Activated naive CD8-positive, alpha-beta T cell treated with anti-CD3 and anti-CD28 coated beads for 36 hours (primary cell): ENCODE measurements at places on chromosomes 12 and 14. TPM values are rescaled to one million over a fixed set of nuclear protein-coding genes. Genes with fewer than 3 reads are reported as not detected.
A peak's percentile ranks its signal among the peaks of the same experiment; 100 is the strongest.

DNA sequence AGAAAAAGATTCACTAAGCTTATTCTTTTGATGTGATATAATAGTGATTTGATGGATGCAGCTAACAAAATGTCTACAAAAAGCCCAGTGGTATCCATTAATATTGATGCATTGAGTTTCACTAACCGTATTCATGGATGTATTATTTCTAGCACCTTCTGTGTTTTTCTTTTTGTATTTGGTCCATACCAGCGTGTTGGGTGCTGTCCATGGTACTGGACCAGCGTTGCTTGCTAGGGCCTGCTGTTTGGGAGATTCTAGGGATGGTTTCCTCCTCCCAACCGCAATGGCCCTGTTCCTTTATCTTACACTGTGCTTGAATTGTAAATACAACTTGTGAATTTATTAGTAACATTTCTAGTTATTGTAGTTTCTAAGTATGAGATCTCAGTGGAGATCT lies 31.7 kb downstream of the ANO4 start:
- no peak for DNase-seq
- H3K4me3 ChIP-seq = no peak overlapping the region
- H3K4me1 ChIP-seq = no peaks in the 10 kb centered on the region

DNA sequence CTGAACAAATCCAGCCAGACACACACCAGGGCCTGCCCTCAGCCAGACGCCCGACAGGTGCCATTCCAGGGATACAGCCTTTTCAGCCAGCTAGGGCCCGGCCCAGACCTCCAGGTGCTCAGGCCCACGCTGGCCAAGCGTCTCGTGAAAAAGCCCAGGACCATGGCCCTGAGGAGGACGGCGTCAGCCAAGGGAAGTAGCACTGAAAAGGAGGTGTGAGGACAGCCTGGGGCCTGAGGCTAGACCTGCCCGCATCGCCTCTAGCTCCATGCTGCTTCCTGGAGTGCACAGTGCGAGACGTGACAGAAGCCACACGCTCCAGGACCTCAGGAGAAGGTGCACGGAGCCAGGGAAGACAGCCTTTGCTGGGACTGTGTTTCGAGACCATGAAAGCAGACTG lies 29.8 kb downstream of the GOLGA3 start:
- no peaks in the 10 kb centered on the region for H3K27me3 ChIP-seq
- no peak overlapping the region for H3K27ac ChIP-seq
- H3K4me3 ChIP-seq = no peak overlapping the region
- no peaks in the 10 kb centered on the region for H3K4me1 ChIP-seq

GRCh38 chr12:46222636-46223035 lies 46.2 kb downstream of the SLC38A1 start:
- H3K27ac ChIP-seq = peak overlapping the region; percentile 96
- peaks cover 91% of the 10 kb centered on the region for H3K36me3 ChIP-seq
- H3K4me3 ChIP-seq = no peak overlapping the region
- H3K27me3 ChIP-seq = no peaks in the 10 kb centered on the region
- H3K4me1 ChIP-seq = peaks cover 91% of the 10 kb centered on the region

- no peak for DNase-seq
- no peak overlapping the region for H3K4me3 ChIP-seq
- H3K4me1 ChIP-seq = peaks cover 28% of the 10 kb centered on the region
Measured at GRCh38 chr12:112349431-112349830, 32.8 kb downstream of the HECTD4 start.

- peaks cover 2% of the 10 kb centered on the region for H3K36me3 ChIP-seq
- no peaks in the 10 kb centered on the region for H3K27me3 ChIP-seq
- no peak for DNase-seq
- H3K4me3 ChIP-seq = no peak overlapping the region
- H3K4me1 ChIP-seq = peaks cover 6% of the 10 kb centered on the region
Measured at GRCh38 chr12:45655743-45656142, 73.8 kb upstream of the ARID2 start.

GRCh38 chr12:51923506-51924365 lies 16.4 kb downstream of the ACVRL1 start:
- H3K27me3 ChIP-seq = peaks cover 7% of the 10 kb centered on the region
- peaks cover 8% of the 10 kb centered on the region for H3K4me1 ChIP-seq
- no peaks in the 10 kb centered on the region for H3K36me3 ChIP-seq
- no peak overlapping the region for H3K27ac ChIP-seq
- peak; percentile 69 for DNase-seq

DNA sequence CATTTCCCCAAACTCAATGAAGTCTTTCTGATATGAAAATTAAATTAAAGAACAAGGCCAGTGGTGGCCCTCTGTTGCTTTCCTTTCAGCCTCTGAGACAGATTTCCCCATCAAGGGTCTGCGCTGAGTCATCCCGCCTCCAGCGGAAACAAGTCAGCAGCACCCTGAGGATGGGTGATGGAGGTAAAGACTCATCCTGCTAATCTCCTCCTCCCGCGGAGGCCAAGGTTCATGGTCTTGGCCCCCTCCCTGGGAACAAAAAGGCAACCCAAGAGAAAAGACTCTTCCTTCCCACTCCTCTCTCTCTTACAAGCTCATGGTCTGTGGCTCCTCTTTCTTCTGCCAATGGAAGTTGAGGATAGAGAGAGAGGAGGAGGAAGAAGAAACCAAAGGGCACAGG lies 9.0 kb upstream of the NUMB start:
- H3K27me3 ChIP-seq = no peaks in the 10 kb centered on the region
- no peaks in the 10 kb centered on the region for H3K36me3 ChIP-seq
- H3K27ac ChIP-seq = peak overlapping the region; percentile 71
- DNase-seq = peak; percentile 63

DNA sequence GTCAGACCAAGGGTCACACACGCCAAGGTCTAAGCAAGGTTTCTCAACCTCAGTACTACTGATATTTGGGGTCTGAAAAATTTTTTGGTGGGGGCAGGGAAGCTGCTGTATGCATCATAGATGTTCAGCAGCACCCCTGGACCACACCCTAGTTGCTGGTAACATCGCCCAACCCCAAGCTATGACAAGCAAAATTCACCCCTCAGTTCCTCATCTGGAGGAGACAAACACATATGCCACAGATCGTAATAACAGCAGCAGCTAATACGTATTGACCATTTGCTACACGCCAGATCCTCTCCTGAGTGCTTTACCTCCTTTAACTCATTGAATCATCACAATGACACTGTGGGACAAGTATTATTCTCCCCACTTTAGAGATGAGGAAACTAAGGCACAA lies 46.4 kb downstream of the ACTN1 start:
- peak overlapping the region; percentile 9 for H3K27ac ChIP-seq
- no peak overlapping the region for H3K4me3 ChIP-seq
- peaks cover 80% of the 10 kb centered on the region for H3K4me1 ChIP-seq
- no peak for DNase-seq

- peaks cover 11% of the 10 kb centered on the region for H3K36me3 ChIP-seq
- H3K4me3 ChIP-seq = no peak overlapping the region
- DNase-seq = no peak
- H3K27me3 ChIP-seq = no peaks in the 10 kb centered on the region
- peak overlapping the region; percentile 7 for H3K27ac ChIP-seq
Measured at GRCh38 chr14:71400871-71401321, 493.6 kb downstream of the PCNX1 start.

DNA sequence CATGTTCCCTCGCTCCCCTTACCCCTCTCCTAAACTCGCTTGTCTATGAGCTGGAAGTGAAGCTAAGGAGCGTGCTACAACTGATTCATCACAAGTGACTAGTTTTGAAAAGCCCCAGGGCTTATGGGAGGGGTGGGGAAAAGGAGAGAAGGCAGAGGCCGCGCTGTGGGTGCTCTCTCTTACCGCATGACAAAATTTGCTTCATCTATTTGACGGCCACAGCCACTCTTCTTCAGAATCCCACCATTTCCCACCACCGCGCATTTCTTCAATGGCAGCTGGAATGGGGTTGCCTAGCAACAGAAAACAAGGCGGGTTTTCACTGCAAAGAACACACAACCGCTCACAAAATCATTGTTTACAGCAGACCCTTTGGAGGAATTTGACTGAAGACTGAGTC lies 79.4 kb downstream of the ST8SIA1 start:
- no peaks in the 10 kb centered on the region for H3K27me3 ChIP-seq
- no peaks in the 10 kb centered on the region for H3K36me3 ChIP-seq
- H3K27ac ChIP-seq = no peak overlapping the region
- no peak overlapping the region for H3K4me3 ChIP-seq

DNA sequence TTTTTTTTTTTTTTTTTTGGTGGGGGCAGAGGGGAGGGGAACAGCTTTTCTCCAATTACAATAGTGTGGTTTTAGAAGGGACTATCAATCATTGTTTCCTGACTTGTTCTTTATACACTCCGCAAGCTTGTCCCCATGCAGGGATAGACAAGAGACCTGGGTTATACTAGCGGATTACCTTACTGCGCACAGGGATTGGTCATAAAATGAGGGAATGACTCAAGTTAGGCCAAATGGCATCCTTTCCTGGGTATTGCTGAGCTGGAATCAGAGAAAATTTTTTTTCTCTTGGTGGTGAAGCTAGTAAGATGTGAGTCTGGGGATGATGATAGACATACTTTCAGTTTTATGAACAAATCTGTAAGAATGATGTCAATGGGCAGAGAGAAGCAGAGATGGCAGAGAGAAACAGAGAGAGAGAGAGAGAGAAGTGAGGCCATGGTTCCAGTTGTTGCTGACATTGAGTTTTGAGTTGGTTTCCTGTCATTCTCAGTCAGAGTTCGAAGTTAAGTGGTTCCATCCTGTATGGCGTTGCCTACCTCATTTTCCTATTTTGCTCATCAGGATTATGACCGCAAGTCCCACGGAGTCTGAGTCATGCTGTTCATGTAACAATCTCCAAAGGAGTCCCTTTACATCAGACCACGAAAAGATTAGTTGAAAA lies 59.1 kb upstream of the OTOGL start:
- no peaks in the 10 kb centered on the region for H3K36me3 ChIP-seq
- H3K27ac ChIP-seq = no peak overlapping the region
- H3K27me3 ChIP-seq = no peaks in the 10 kb centered on the region

- peak overlapping the region; percentile 85 for H3K27ac ChIP-seq
- H3K4me1 ChIP-seq = peaks cover 27% of the 10 kb centered on the region
- peaks cover 3% of the 10 kb centered on the region for H3K27me3 ChIP-seq
Measured at GRCh38 chr14:69153873-69154270, 953 bp upstream of the DCAF5 start.

DNA sequence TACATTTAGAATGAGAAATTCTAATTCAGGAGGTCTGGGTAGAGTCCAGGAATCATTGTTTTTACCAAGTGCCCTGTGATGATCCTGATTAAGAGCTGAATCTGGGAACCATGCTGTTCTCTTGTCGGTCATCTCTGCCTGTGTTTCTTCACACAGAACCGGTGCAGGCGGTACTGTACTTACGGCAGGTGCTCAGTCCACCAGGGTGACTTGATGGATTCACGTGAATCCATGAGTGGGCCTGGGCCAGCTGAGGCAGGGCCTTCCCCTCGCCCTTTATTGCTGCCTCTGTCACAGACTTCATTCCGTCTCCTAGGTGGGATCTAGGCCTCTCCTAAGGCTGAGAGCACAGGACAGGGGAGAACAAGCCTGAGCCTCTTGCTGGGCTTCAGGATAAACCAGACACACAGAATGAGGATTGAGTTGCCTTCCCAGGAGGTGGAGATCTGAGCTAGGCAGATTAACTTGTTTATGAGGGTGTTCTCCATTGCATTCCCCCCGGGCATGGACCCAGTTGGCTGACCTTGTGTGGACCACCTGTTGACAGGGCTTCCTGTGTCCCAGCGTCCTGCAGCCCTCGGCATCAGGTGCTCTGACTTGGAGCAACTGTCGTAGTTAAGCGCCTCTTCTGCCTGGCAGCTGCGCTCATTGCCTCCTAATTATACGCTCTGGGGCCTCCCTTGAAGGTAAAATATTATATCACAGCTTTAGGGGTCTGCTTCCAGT lies 42.1 kb downstream of the B4GALNT3 start:
- no peaks in the 10 kb centered on the region for H3K27me3 ChIP-seq
- DNase-seq = no peak
- H3K27ac ChIP-seq = no peak overlapping the region
- no peaks in the 10 kb centered on the region for H3K36me3 ChIP-seq
- no peak overlapping the region for H3K4me3 ChIP-seq

FKBP4 gene
- 225 TPM for total RNA-seq

ABCD2 gene
- 3.1 TPM for total RNA-seq

ABCC9 gene
- not detected for total RNA-seq

KRT73 gene
- total RNA-seq = 0.29 TPM

CEBPE gene
- 0.68 TPM for total RNA-seq

DLK1 gene
- total RNA-seq = not detected

ADSS1 gene
- total RNA-seq = 1.7 TPM
